Sigmoid colon (tissue), 7 donors: ENCODE measurements at places on chromosomes 5 and 9. TPM values are rescaled to one million over a fixed set of nuclear protein-coding genes. Genes with fewer than 3 reads are reported as not detected.

Gene DTWD2
- 7.5 TPM for total RNA-seq

GRCh38 chr9:89538871-89539270 lies 41.0 kb upstream of the SEMA4D start:
- DNase-seq: no peak
- H3K4me3 ChIP-seq: no peak overlapping the region
- no peaks in the 10 kb centered on the region for H3K36me3 ChIP-seq
- H3K4me1 ChIP-seq: no peaks in the 10 kb centered on the region
- H3K27me3 ChIP-seq: no peaks in the 10 kb centered on the region

DNA sequence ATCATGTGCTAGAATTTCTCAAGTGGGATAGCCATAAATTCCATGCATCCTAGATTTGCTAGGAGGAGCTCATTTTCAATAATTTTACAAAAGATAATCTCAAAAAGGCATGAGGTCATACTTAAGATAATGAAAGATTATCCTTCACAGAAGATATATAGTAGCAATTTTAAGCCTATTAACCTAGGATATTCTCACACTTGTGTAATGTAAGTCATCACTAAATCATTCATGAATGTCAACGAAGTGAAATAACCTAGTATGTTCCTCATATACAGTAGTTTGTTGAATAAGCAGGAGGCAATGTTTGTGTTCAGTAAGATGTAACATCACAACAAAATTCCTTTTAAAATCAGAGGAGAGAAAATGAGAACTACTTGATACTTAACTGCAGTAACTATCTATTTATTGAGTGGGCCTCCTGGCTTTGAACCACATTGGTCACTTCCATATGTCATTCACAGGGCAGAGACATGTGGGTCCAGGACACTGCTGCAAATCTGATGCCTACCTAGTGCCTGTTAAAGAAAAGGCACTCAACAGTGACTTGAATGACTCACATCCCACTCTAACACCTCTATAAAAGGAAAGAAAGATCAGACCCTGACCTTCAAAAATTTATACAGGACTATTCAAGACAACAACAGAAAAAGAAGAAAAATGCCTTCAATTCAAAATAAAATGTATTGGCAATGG lies 8.2 kb downstream of the LIFR start:
- no peak overlapping the region for H3K4me3 ChIP-seq
- peaks cover 40% of the 10 kb centered on the region for H3K4me1 ChIP-seq
- no peaks in the 10 kb centered on the region for H3K36me3 ChIP-seq
- no peaks in the 10 kb centered on the region for H3K27me3 ChIP-seq
- H3K27ac ChIP-seq: peak overlapping the region; percentile 42
- DNase-seq: no peak

DNA sequence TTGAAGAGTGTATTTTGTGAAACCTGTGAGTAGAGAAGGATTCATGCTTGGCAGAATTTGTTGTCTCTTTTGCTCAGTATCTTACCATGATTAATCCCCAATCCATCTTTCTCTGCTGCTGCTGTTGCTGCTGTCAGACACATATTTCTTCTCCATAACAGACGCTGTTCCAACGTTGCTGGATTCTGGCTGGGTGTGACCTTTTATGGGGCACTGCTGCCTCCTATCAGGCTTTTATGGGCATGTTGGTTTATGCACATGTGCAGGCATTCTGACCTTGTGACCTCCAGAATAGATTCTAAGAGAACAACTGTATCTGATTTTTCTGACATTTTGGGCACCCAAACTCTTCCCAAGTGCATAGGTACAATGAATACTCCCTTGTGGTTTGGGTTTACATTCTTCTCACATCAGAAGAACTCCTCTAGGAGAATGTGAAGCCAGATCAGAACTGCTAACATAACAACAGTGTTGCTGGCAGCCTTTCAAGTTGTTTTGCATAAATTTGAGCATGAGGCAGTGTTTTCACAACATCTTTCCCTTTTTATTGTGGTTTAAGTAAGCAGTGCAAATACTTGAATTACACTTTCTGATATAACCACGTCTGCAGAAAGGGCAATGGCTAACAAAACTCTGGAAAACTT lies 9.2 kb upstream of the ISL1 start:
- H3K4me3 ChIP-seq: no peak overlapping the region
- no peaks in the 10 kb centered on the region for H3K4me1 ChIP-seq
- peaks cover 31% of the 10 kb centered on the region for H3K27me3 ChIP-seq
- DNase-seq: no peak
- H3K27ac ChIP-seq: no peak overlapping the region

GRCh38 chr5:128097781-128098180 lies 14.2 kb downstream of the SLC12A2 start:
- H3K4me1 ChIP-seq: no peaks in the 10 kb centered on the region
- H3K36me3 ChIP-seq: no peaks in the 10 kb centered on the region
- no peaks in the 10 kb centered on the region for H3K27me3 ChIP-seq
- DNase-seq: no peak
- H3K4me3 ChIP-seq: no peak overlapping the region
